ENCODE measurements at places on chromosomes 1 and 21.
A peak's percentile ranks its signal among the peaks of the same experiment; 100 is the strongest.

DNA sequence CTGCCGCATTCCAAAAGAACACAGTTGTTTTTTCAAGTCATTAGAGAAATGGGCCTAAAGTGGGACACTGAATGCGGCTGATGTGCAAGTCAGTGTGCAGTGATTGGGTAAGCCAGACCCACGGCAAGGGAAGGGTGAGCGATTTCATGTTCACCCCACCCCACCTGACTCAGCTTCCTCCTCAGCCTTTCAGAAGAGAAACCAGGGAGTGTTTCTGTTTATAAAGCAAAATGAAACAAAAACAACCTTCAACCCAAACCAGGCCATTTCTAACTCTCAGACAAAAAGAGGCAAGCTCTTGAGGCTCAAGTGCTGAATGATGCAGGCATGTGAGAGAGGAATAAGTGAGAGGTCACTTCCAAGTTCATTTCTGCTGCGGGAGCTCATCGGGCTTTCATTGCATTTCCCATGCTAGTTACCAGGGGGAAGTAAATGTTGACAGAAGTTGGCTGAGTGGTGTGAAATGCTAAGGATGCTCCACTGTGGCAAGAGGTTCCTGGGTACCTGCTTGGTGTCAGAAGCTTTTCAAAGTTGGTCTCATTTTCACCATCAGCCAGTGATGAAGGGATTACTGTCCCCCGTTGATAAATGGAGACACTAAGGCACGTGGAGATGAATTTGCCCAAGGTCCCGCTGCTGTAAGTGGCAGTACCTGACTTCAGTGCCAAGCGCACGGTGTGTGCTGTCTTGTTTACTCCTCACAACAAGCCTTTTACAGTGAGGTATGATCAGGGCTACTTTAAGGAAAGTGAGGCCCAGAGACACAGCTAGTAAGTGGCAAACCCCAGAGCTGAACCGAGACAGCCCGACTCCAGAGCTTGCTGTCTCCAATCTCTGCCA, 29.1 kb downstream of the STPG1 start:
- DNase-seq: no peak

DNA sequence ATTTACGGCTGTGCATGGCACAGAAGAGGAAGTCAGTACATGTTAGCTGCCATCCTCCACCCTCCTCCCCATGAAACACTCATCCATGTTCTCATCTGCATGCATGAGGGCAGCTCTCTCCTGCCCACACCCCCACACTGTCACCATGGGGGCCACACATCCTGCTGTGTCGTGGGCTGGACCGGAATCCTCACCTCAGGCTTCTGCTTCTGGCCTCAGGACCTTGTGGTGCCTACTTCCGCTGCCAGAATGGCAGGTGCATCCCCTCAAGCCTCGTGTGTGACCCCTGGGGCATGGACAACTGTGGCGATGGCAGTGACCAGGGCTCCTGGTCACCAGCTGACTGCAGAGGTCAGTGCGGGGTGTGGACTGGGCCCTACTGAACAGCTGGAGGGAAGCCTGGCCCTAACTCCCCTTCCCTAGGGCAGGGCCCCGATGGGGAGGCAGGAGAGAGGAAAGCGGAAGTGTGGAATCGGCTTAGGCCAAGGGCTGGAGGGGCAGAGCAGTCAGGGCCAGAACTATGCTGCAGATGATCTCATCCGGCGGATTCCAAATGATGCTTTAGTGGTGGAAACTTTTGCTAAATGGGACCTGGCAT, 3.8 kb downstream of the LDLRAD2 start:
- DNase-seq: peak; percentile 38

DNA sequence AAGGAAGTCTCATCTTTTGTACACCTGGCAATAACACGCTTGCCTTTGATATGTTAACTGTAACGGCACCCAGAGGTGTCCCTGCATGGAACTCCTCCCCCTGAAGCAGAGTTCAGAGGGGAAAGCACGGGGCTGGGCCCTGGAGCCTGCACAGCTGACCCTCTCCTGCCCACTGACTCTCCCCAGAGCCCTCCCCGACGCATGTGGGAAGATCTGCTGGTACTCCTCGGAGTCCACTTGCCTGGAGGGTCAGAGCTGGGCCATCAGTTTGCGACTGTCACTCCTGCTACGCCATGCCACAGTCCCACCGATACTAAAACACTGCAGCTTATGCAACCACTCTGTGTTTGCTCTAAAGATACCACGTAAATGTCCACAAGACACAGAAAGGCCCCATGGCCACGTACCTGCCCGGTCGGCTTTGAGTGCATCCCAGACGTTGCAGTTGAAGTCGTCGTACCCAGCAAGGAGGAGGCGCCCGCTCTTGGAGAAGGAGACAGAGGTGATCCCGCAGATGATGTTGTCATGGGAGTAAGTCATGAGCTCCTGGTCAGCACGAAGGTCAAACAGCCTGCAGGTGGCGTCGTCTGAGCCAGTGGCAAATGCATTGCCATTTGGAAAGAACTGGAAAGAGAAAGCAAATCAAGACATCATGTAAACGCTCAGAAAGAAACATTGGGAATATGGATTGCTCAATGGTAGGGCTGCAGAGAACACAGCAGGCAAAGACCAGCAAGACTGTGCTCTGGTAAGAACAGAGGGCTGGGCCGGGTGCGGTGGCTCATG, 10.6 kb upstream of the NADK start:
- DNase-seq: no peak

GRCh38 chr21:24076179-24076578, 1531.1 kb downstream of the MRPL39 start:
- DNase-seq: no peak

DNA sequence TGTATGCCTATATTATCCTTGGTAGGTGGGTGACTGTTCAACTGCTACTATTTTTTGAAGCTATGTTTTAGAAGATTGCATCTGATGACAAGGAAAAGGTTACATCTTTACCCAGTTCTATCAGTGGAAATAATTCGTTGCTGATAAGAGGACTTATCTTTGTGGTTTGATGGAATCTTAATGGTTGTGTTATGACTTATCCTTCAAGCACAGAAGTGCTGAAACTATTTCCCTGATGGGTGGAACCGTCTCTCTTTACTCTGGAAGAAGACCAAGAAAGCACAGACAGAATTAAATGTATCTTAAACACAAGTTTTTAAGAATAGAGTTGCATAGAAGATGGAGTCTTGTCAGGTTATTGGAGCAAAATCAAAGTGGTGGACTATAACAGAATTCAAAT, 437.7 kb upstream of the KAZN start:
- no peak for DNase-seq

GRCh38 chr1:110570901-110571300, 35.3 kb downstream of the KCNA2 start:
- DNase-seq: no peak

DNA sequence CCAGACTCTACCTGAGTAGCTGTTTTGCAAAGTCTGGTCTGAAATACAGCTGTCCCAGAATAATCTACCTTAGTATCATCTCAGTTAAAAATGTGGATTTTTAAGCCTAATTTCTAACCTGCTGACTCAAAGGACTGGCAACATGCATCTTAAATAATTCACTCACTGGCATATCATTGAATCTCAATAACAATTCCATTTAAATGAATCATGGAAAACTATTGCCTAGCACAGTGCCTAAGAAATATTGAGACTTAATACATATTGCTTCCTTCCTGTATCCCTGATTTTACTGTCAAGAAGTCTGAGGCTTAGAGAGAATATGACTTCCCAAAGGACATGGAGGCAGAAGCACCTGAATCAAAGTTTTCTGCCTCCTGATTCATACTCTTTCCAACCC, 3.1 kb downstream of the CCDC190 start:
- DNase-seq: no peak

DNA sequence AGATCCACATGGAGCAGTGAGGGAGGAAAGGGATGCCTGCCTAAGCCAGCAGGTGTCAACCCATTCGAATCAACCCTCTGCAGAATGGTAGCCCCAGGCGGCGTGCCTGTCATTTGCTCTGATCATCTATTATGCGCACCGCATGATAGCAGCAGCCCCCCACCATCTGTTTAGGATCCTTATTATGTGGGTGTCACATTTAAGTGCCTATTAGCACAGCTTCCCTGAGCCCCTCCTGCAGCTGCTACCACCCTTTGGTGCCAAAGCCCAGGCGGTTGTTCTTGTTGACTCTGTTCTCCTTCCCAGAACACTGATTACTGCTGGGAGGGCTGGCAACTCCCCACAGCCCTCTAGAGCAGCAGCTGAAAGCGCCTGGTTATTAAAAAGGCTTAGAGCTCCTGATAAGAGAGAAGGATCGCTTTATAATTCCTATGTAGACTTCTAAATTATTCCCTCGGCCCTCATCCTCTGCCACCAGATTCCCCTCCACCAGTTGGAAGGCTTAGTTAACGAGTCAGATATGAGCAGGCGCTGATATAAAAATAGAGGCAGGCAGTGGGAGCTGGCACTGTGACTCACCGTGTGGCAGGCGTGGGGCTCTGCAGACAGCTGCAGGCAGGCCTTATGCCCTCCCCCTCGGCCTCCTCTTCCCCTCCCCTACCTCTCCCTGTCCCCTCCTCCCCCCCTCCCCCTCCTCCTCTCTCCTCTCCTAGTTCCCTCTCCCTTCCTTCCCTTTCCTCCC, 23.0 kb downstream of the ACTA1 start:
- peak; percentile 81 for DNase-seq

- no peak for DNase-seq
These were observed 469.6 kb downstream of the DPYD start for GRCh38 chr1:97451046-97451826.

DNA sequence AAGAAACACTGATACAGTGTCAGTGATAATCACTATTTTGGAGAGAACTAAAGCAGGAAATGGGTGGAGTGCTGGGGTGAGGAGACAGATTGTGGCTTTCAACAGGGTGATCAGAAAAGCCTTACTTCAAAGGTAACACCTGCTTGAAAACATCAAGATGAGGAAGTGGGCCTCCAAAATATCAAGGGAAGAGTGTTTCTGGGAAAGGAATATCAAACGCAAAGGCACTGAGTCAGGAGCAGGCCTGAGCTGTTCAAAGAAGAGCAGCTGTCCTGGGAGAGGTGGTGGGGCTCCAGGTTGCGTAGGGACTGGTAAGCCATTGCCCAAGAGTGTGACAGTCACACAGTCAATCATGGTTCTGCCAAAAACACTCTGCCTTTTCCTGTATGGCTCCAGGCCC, 47.1 kb upstream of the ATP1A1 start:
- DNase-seq: no peak

- no peak for DNase-seq
These were observed 78.2 kb downstream of the MACF1 start for GRCh38 chr1:39282537-39283216.

- no peak for DNase-seq
These were observed 129.9 kb downstream of the ZNF281 start for GRCh38 chr1:200279810-200280411.

DNA sequence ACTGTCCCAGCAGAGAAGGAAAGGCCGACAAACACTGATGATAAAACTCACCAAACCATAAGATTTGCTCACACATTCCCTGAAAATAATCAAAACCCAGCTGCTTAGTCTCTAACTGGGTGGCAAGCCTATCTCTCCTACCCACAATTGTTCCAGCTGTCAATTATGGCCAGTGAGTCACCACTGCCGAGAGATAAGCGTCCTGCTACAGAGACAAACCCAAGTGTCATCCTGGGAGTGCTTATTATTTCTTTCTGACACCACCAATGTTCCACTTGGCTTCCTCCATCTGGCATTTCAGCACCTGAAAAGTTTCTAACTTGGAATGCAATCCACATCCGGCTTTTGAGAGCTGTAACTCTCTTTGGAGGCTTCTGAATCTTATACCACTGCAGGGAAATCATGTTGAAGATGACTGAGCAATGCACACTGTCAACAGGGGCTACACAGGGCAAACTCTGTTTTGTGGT, 51.5 kb upstream of the VAV3 start:
- no peak for DNase-seq

DNA sequence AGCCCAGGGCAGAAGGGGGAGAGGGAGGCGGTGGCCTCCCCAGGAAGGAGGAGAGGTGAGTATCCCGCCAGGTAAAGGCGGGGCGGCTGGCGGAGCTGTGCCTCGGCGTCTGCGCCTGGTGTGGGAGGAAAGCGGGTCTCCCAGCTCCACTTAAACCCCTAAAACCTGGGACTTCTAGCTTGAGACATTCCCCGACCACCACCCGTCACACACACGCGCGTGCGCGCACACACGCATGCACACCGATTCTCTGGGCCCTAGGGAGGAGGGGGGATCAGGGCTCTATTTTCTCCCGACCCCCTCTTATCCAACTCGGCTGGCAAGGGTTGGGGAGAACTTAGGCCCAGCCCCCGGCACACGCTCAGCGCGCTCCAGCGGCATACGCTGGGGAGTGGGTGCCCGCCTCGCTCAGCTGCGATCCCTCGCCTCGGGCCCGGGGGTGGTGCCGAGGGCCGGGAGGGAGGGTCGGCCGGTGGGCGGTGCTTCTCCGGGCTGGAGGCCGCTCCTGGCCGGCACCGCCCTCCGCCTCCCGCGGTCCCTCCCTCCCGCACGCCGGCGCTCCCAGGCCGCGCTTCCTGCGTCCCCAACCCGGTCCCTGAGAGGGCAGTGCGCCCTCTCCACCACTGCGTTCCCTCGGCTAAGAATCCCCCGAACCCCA, at the start of gene TMEM51:
Gene TMEM51 (plus strand): TSS at position 564 of the 658 bp plus-strand sequence. CDS start 61,341 bp downstream, outside the sequence.
- DNase-seq: peak; percentile 78

DNA sequence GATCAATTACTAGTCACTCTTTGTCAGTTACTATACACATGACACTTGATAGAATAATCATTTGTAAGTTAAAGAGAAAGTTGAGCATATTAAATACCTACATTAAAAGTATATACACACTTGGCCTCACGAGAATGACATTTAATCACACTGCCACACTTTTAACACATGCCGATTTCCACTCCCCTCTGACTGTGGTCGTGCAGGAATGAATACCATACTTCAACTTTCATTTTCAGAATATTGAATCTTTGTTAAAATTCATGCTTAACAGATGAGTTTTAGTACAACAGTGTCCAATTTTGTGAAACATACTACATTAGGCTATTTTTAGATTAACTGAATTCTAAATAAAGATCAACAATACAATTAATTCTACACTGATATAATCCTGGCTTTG, 78.2 kb upstream of the SDC3 start:
- DNase-seq: no peak

GRCh38 chr1:13583595-13583965, at the start of gene PDPN:
Gene PDPN, plus strand, starts transcription at chr1:13583832. Its CDS starts 202 bp downstream, at chr1:13584034.
- peak; percentile 37 for DNase-seq

GRCh38 chr21:46097336-46098293, at the start of gene COL6A2:
Gene COL6A2, plus strand, starts transcription at chr21:46098112.
- peak; percentile 86 for DNase-seq

All from heart left ventricle (tissue), 16 donors.